Bronchial smooth muscle cell (primary cell): ENCODE measurements at places on chromosomes 1 and 21. TPM values are rescaled to one million over a fixed set of nuclear protein-coding genes. Genes with fewer than 3 reads are reported as not detected.

Gene CYP4B1
- not detected in 2 replicates for total RNA-seq

Gene LPAR3
- total RNA-seq = 16.5 and 21.6 TPM in 2 replicates

Gene C1orf185
- not detected in 2 replicates for total RNA-seq

Gene ATP6V1G3
- total RNA-seq = not detected in 2 replicates

Gene PADI2
- 0.09 TPM in 1 of 2 replicates, not detected in the other for total RNA-seq

Gene CR1
- total RNA-seq = not detected in 2 replicates

Gene ARHGAP30
- total RNA-seq = under 0.01 and 0.09 TPM in 2 replicates

Gene GBP5
- total RNA-seq = 0.16 TPM in 1 of 2 replicates, not detected in the other

Gene RNF186
- not detected in 2 replicates for total RNA-seq

Gene KRTAP7-1
- not detected in 2 replicates for total RNA-seq

Gene PTPN7
- not detected in 2 replicates for total RNA-seq

Gene COL11A1
- total RNA-seq = 0.34 and 5.0 TPM in 2 replicates

Gene FAM76A
- total RNA-seq = 9.6 and 17.3 TPM in 2 replicates

Gene BCAN
- not detected in 2 replicates for total RNA-seq

Gene S100A16
- total RNA-seq = 140 and 155 TPM in 2 replicates
